GM13977 (cell line): ENCODE measurements at places on chromosomes 7 and 10.

DNA sequence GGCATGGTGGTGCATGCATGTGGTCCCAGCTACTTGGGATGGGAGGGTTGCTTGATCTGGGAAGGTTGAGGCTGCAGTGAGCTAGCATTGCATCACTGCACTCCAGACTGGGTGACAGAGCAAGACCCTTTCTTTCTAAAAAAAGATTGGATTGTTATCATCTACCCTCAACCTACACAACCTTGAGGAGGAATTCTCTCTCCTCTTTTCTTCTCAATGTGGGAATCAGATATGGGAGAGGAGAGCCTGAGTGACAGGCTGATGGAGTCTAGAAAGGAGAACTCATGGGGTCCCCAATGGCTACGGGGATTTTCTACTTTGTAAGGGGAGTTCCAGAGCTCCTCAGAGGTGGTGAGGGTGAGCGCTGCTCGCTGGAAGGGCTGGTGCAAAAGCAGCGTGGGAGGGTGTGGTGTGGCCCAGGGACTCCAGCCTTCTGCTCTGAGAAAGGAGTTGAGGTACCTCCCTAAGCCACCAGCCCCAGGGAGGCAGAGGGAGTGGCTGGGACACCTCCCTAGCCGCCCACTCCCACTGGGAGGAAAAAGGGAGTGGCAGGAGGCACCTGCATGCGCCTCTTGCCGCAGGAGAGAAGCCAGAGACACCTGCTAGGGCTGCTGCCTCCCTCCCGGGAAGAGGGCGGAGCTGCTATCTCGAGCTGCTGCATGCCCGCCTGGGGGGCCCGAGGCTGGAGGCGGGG, 48.4 kb downstream of the GATA3 start:
- DNase-seq = peak; percentile 68

DNA sequence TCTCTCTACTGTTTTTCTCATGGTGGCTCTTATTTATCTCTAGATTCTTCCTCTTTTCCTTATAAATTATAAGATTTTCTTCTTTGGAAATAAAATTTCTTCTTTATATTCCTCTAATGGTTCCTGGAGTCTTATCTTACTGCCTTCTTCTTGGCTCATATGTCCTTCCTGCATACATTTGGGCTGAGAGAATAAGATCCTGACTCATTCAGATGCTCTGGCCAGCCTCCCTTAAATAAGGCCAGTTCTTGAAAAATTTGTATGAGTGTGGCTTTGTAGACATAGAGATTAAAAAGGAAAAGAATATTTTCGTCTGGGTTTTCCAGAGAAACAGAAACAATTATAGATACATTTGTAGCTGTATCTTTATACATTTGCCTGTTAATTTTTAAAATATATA, 411.3 kb downstream of the KIF20B start:
- DNase-seq = no peak

- no peak for DNase-seq
Observed at GRCh38 chr7:44673324-44673723, 66.9 kb downstream of the OGDH start.

DNA sequence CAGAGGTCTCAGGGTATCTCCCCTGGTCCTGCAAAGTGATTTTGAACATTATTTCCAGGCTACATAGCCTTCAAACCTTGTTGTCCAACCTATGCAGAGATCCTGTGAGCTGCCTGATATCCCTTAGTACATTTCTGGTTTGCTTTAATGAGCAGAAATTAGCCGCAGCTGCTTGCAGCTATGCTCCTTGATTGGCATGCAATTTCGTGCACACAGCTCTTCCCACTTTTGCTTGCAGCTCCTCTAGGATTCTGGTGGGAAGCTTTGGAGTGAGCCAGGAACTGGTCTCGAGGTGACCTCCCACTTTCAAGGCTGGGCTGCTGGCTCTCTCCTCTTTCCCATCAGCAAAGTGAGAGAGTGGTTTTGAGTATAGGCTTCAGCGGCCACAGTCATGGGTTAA, 45.8 kb downstream of the OAT start:
- no peak for DNase-seq

GRCh38 chr7:88155756-88156155, 64.1 kb downstream of the SRI start:
- DNase-seq = no peak
